ENCODE measurements at places on chromosomes 1 and 21.
A peak's percentile ranks its signal among the peaks of the same experiment; 100 is the strongest.

GRCh38 chr1:210483821-210484220, 155.1 kb downstream of the HHAT start:
- DNase-seq, result no peak

DNA sequence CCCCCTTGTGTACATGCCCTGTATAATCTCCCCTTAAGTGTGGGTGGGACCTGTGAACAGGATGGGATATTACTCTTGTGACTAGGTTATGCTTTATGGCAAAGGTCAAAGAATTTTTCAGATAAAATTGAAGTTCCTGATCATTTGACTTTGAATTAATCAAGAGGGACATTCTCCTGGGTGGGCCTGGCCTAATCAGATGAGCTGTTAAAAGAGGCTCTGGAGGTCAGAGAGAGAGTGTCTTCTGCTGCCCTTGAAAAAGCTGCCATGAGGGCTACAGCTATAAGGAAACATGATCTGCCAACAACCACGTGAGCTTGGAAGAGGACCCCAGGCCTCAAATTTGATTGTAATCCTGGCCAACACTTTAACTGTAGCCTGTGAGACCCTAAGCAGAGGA, 125.6 kb upstream of the CSF3R start:
- no peak for DNase-seq

DNA sequence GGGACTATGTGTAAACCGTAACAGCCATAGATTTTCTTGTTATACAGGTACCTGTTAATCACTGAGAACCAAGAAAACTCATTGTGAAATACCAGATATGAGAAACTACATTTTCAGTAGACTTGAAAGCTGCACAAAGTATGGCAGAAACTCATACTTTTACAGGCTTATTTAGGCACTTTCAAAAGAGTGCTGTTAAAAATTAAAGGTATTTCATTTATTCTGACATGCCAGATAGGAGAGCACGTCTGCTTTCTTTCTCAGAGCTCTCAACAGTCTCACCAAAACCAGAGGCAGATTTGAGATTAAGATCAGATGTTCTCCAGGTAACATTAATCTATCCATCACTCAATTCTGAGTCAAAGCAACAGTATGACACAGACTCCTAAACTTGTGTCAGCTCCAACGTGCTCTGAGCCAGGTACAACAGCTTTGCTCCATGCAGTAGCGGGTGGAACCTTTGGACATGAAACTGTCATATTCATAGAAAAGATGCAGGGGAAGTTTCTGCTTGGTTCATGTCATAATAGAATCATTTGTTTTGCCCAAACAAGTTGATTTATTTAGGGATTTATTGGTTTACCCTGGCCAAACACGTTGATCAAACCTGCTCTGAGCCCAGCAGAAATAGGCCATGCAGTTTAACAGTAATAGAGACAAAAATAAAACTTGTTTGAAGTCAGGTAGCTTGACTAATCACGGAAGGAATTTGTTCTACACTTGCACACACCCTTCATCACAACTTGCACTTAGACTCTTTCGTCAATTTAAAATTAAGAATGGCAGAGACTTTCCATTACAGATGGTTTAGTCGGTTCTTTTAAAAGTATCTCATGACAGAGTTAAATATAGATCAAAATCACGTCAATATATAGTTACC, 20.8 kb upstream of the TSNAX start:
- no peak for DNase-seq

DNA sequence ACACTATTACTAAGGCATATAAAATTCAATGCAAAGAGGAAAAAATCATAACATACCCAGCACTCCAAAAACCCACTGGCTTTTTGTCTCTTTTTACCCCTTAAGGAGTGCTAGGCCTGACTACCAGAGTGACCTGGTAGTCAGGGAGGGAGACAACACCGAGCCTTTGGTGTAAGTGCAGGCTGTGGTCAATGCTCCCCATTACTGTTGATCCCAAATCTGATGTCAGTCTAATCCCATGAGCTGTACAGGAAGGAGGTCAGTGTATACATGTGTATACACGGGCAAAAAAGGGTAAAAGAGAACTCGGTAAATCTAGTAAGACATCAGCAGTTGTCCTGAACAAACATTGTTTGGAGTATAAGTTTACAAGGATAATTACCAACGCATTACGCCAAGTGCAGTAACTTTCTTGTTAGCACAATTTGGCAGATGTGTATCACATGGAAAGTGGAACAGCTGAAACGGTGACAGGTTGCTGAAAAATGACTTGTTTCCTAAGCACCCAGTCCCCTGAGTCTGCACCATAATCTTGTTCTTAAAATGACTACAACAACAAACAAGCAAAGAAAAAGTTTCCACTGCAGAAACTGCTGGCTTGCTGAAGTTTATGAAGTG, 217.9 kb downstream of the KCNH1 start:
- no peak for DNase-seq

DNA sequence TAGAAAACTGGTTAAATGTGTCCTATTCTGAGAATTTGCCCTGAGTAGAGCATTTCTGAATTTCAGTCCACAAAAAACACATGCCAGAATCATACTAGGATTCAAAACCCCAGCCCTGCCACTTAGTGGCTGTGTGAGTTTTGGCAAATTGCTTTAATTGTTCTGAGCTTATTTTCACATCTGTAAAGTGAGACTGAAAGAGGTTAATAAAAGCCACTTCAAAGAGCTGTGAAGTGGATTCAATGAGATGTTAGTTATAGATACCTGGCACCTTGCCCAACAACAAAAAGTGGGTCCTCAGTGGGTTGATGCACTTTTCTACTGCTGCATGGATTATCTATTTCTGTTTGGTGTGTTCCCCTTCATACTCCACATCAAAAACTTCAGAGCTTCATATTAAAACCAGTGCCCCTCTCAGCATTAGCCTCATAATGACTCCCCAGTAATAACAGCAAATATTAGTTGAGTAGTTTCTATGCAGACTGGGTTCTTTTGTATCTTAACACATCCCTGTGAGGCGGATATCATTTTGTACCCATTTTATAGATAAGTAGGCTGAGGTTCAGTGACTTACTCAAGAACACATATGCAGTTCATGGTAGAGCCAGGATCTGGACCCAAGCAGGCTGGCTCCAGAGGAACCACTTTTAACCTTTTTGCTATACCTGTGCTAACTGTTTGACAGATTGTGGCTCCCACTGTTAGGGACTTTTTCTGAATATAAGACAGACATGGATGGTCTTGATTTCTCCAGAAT, 14.2 kb upstream of the ADORA3 start:
- no peak for DNase-seq

GRCh38 chr1:116852910-116853309, 56.8 kb upstream of the PTGFRN start:
- DNase-seq, result peak; percentile 47

- DNase-seq, result peak; percentile 47
Measured at GRCh38 chr1:64923294-64923718, 43.0 kb downstream of the JAK1 start.

DNA sequence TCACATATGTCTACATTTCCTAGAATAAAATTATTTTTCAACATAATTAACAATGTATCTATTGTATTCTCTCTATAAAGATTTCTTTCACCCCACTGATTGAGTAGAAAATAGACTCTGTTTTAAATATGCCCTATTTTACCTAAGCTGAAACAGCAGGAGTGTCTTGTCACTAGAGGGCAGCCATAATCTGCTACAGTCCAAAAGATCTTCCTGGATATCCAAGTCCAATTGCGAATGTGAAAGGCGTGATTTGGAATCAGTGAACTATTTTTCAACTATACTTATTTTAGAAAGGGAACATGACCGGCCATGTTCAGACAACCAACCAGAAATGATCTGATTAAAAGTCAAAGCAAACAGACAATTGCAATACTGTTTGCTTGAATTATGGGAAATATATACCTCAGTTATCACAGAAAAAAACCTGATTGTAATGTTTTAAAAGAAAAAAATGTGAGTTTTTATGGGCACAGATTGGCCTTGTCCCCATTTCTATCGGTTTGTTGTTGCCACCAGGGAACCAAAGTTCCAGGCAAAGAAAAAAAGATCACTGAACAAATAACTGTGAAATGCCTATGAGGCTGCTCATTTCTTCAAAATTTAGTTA, 1211.0 kb upstream of the ADGRL4 start:
- DNase-seq, result peak; percentile 48

DNA sequence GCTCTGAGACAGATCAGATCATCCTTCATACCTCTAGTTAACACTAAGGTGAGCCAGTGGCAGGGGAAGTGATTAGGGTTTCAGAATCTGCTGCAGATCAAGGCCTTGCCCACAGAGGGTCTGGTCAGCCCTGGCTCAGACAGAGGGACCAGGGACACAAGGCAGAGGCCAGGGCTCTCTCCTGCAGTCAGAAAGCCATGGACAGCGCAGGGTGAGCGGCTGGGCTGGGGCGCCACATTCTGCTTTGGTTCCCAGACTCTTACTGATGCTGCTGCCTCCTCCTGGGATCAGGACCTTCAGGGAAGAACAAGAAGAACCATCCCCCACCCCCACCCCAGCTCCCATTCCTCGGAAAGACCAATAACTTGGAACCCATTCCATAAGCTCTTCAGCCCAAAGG, 43.1 kb downstream of the GPR161 start:
- DNase-seq, result no peak

GRCh38 chr1:12549460-12550349, 68.3 kb downstream of the DHRS3 start:
- DNase-seq, result peak; percentile 86

- DNase-seq, result no peak
Measured at GRCh38 chr21:32728456-32728839, 635 bp upstream of the SYNJ1 start.

DNA sequence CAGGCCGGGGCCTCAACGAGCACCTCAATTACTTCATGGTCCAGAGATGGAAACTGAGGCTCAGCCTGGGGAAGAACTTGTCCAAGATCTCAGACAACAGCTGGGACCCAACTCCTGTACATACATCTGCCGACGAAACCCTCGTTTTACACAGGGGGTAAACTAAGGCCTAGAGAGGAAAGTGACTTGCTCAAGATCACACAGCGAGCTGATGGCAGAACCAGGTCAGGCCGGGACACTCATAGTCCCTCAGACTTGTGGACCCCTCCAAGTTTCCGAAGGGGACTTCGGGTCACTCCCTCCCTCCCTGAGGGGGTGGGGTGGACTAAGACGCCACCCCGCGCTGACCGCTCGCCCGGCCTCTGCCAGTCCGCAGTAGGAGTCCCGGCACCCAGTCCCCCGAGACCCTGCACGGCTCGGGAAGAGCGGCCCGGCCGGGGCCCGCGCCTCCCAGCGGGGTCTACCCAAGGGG, 430 bp downstream of the WASF2 start:
- DNase-seq, result peak; percentile 35

GRCh38 chr1:208335371-208336136, 91.4 kb upstream of the PLXNA2 start:
- DNase-seq, result no peak

- peak; percentile 39 for DNase-seq
Measured at GRCh38 chr1:170678027-170678600, 14.2 kb downstream of the PRRX1 start.

- peak; percentile 53 for DNase-seq
Measured at GRCh38 chr1:233294913-233295236, 650 bp downstream of the PCNX2 start.

- DNase-seq, result no peak
Measured at GRCh38 chr1:231049121-231049979, 9.3 kb upstream of the FAM89A start.

GRCh38 chr1:228734881-228735801, at the start of gene RHOU:
RHOU (plus strand) TSS chr1:228735479; CDS start chr1:228735743, 264 bp downstream.
- DNase-seq, result peak; percentile 92
